Central memory CD4-positive, alpha-beta T cell (primary cell): ENCODE measurements at places on chromosomes 6 and 20.
A peak's percentile ranks its signal among the peaks of the same experiment; 100 is the strongest.

DNA sequence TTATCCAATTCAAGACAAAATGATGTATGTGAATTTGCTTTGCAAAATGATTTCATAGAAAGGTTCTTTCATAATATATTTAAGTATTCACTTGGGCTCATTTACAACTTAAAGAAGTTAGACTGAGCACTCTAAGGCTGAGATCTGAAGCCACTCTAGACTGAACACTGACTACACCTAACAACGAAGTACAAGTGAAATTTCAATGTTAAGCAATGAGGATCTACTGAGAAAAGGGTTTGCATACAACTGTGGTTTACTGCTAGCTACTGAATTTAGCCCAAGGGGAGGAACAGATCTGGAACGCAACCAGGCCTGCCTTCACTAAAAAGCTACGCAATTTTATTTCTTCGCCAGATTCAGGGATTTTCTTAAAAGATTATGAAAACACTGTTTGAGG lies 106.4 kb downstream of the MBOAT1 start:
- no peak for DNase-seq

GRCh38 chr6:73612611-73613010 lies 41.2 kb downstream of the SLC17A5 start:
- no peak for DNase-seq

DNA sequence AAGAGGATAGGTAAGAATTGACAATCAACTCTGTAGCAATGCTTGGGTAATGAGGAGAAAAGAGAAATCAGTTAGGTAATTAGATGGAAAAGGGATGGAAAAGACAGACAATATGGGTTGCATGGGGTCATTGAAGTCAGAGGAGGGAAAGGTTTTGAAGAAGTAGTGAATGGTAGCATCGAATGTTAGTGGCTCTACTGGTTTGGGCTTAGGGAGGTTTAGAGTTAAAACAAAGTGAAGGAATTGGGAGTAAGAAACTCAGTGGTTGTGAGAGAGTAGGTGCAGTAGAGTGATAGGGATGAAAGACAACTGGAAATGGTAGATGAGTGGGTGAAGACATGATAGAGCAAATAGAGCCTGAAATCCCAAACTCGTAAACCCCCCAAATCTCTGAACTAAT lies 140.1 kb upstream of the ZFP64 start:
- DNase-seq: no peak

- DNase-seq: peak; percentile 50
Observed at GRCh38 chr6:149264629-149265028, 52.9 kb upstream of the TAB2 start.

GRCh38 chr6:145469021-145469420 lies 266.3 kb downstream of the EPM2A start:
- DNase-seq: no peak

DNA sequence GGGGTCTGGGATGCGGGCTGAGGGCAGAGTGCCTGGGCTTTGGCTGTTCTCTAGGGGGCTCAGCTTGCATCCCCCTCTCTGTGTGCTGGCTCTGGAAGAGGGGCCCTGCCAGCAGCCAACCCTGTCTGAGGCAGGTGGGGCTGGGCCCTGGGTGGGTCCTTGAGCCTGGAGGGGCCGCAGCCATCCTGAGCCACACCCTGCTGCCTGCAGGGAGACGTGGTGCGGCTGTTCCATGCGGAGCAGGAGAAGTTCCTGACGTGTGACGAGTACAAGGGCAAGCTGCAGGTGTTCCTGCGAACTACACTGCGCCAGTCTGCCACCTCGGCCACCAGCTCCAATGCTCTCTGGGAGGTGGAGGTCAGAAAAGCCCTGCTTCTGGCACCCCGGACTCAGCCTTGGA lies 41.2 kb downstream of the ITPR3 start:
- DNase-seq: no peak

- no peak for DNase-seq
Observed at GRCh38 chr6:67501755-67502154, 1133.3 kb upstream of the ADGRB3 start.

GRCh38 chr20:328975-329695 lies 3.8 kb downstream of the SOX12 start:
- no peak for DNase-seq

GRCh38 chr6:32254761-32255198 lies 30.9 kb upstream of the NOTCH4 start:
- DNase-seq: no peak

DNA sequence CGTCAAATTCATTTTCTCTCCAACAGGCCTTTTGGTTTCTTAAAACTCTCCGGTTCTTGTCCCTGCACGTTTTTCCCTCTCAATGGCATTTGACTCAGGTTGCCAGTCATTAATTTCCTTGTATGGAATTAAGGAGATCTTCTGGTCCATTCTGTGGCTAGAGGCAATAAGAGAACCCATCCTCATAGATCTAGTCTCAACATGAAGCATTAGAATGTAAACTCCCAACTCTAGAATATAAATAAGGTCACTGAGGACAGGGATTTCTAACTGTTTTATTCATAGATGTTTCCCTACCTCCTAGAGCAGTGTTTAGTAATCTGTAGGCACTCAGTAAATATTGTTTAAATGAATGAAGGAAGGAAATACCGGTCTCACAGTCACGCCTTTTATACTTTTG lies 185.2 kb upstream of the FLRT3 start:
- no peak for DNase-seq

GRCh38 chr20:60113024-60113724 lies 155.0 kb downstream of the CDH26 start:
- DNase-seq: no peak

- DNase-seq: no peak
Observed at GRCh38 chr20:10618611-10619245, 55.1 kb downstream of the JAG1 start.

- DNase-seq: no peak
Observed at GRCh38 chr20:58709703-58710039, 17.1 kb downstream of the NPEPL1 start.

- DNase-seq: no peak
Observed at GRCh38 chr6:41167173-41167963, 4.5 kb upstream of the TREM2 start.

GRCh38 chr6:17885889-17886576 lies 101.4 kb downstream of the KIF13A start:
- DNase-seq: no peak

- no peak for DNase-seq
Observed at GRCh38 chr6:1481286-1481685, 91.9 kb downstream of the FOXF2 start.

GRCh38 chr6:159033160-159034049 lies 11.4 kb downstream of the TAGAP start:
- DNase-seq: no peak
